ENCODE measurements at places on chromosomes 3 and 15.

DNA sequence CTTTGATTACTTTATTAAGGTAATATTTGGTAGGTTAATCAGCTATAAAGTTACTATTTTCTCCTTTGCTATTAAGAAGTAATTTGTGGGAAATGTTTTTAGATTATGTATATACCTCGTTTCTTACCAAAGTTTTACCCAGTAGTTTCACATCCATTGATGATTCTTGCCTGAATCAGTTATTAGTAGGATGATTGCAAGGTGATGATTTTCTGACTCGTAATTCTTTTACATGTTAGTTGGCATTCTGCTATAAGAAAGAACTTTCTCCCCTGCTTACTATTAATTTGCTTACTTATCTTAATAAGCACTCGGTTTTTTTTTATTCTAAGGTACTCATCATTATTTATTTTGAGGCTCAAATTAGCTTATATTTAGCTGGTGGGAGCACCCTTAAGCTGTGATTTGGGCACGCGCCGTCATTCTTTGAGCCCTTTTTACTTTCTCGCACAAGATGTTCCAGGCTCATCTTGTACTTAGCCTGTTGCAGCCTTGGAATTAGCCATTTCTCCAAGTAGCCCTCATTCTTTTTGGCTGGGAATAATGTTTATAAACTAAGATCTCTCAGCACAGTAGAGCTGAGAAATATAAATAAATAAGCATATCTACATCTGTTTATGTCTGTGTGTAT, 15.3 kb downstream of the USP3 start:
- no peak for DNase-seq

- DNase-seq: no peak
Measured at GRCh38 chr15:95284492-95284891, 1046.0 kb upstream of the NR2F2 start.

DNA sequence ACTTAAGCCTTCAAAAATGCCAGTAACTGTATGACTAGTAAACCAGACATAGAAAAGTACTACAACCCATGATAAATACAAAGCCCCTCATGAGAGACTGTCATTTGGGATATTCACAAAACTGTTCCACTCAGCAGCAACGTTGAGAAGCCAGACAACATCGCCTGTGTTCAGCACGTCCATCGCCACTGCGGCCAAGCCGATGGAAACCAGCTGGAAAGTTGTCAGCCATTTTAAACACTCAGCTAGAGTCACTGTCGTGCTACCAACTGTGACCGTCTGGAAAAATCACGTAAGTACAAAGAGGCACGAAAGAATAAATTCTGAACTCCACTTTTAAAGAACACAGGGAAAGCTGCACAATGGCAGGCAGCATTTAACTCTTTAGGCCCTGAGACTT, 340.7 kb upstream of the WNT5A start:
- no peak for DNase-seq

GRCh38 chr3:14278799-14279625, 100.4 kb downstream of the LSM3 start:
- DNase-seq: no peak

- DNase-seq: no peak
Measured at GRCh38 chr3:123198372-123198771, 3.4 kb upstream of the SEC22A start.

DNA sequence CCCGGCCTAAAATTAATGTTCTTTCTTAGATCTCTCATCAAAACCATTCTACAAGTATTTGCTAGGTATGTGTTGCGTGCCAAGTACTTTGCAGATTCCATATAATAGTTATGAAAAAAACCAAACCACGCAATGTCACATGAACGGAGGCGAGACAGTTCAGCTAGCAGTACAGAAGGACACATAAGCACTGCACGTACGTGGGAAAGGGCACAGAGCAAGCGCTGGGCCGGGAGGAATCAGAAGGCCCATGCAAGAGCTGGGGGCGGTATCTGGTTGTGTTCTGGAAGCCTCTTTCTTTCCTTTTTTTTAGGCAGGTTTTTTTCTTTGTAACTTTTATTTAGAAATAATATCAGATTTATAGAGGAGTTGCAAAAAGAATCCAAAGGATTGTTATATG, 11.3 kb downstream of the PDIA5 start:
- DNase-seq: no peak

GRCh38 chr3:15651396-15651795, 49.9 kb downstream of the BTD start:
- no peak for DNase-seq
